ENCODE measurements at places on chromosomes 4 and X. TPM values are rescaled to one million over a fixed set of nuclear protein-coding genes. Genes with fewer than 3 reads are reported as not detected.

Gene CD38
- not detected for total RNA-seq

Gene FGF13
- total RNA-seq, result 58.0 TPM

Gene NLGN3
- 0.95 TPM for total RNA-seq

Gene OPRPN
- total RNA-seq, result not detected

Gene REELD1
- total RNA-seq, result not detected
